Endothelial cell (in vitro differentiated cells): ENCODE measurements at places on chromosomes 4 and X.

- no peak for DNase-seq
Observed at GRCh38 chrX:58025979-58026378, 115.7 kb upstream of the ZXDA start.

- DNase-seq: no peak
Observed at GRCh38 chr4:104465201-104465600, 29.5 kb downstream of the CXXC4 start.

DNA sequence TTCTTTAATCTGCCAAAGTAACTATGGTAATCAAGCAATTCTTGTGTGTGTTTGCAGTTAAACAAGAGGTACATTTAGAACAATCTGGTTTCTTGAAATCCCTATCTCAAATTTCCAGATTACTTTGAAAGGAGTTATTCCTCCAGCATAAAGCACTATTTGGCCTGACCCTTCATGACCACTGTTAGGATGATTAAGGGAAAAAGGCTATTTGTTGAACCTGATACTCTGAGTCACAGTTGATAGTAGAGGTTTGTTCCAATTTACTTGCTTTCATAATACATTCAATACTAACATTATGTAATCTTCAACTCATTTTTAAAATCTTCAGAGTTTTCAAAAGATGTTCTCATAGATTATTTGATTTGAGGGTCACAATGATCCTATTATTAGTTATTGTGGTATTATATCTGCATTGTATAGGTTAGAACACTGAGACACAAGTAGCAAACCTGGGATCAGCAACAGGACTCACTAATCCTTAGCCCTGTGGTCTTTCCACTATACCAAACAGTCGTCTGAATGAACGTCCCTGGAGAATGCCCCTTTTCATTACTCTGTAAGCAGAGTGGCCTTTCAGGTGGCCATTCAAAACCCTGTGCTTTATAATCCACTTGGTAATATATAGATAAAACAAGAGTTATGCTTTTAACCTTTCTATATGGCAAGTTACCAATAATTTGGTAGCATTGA lies 8.1 kb upstream of the NDST4 start:
- no peak for DNase-seq

- DNase-seq: no peak
Observed at GRCh38 chr4:93831716-93832496, 3.4 kb downstream of the ATOH1 start.

DNA sequence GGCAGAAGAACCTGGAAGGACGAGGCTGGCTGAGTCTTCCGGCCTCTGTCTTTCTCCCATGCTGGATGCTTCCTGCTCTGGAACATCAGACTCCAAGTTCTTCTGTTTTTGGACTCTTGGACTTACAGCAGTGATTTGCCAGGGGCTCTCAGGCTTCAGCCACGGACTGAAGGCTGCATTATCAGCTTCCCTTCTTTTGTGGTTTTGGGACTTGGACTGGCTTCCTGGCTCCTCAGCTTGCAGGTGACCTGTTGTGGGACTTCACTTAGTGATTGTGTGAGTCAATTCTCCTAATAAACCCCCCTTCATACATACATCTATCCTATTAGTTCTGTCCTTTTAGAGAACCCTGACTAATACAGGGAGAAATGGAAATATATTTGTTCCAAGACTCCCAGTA lies 265.8 kb downstream of the PCDH18 start:
- no peak for DNase-seq

DNA sequence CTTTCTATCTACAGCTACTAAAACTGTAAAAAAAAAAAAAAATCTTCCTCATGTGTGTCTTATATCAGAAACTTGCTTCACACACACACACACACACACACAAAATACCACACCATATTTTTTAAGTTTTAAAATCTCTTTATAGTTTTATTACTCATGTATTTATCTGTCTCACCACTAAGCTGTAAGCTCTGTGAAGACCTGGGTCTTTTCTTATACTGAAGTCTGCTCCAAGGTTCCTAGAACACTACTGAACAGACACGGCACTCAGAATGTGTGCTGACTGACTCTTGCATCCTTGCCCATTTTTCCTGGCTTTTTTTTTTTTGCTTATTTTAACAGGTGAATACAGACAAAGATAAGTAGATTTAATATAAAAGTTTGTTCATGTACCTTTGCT lies 135.6 kb upstream of the CXXC4 start:
- DNase-seq: no peak
